Stimulated activated CD8-positive, alpha-beta memory T cell treated with anti-CD3 and anti-CD28 coated beads, Interleukin-2, amount 100 ng/mL, for 1 hour (primary cell): ENCODE measurements at places on chromosomes 2 and 18.

GRCh38 chr2:174623106-174623637 is 25.6 kb upstream of the WIPF1 start:
- no peak for DNase-seq

GRCh38 chr18:26634631-26635030 is 86.3 kb upstream of the KCTD1 start:
- DNase-seq, result no peak

DNA sequence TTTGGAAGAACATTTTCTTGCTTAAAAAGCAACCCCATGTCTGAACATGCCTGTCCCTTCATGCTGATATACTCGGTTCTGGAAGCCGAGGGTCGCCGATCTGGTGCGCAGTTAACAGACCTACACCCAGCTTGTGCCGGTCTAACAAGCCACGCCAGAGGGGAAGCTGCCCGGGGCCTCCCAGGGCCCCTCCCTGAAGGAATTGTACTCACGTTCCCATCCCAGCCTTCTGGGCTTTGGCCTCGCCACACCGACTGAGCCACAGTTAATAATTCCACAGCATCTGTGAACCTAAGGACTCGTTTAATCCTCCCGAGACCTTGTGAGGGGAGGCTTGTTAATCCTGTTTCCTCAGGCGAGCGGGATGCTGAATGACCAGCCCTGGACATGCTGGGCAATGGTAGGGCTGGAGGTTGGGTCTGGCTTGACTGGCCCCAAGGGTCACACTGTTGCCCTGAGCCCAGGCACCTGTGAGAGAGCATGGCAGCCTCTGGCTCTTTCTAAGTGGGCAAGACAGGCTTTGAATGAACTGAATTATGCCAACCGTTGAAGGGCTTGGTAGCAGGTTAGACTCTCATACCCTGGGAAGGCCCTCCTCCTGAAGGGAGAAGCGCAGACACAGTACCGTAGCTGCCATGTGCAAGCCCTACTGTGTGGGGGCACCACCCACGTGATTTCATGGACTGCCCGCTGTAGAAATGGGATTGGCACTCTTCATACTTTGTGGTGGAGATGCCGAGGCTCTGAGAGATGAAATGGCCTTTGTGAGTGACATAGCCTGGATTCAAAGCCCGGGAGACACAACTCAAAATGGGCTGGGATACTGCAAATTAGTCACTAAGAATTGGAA is 27.9 kb upstream of the ODC1 start:
- no peak for DNase-seq

DNA sequence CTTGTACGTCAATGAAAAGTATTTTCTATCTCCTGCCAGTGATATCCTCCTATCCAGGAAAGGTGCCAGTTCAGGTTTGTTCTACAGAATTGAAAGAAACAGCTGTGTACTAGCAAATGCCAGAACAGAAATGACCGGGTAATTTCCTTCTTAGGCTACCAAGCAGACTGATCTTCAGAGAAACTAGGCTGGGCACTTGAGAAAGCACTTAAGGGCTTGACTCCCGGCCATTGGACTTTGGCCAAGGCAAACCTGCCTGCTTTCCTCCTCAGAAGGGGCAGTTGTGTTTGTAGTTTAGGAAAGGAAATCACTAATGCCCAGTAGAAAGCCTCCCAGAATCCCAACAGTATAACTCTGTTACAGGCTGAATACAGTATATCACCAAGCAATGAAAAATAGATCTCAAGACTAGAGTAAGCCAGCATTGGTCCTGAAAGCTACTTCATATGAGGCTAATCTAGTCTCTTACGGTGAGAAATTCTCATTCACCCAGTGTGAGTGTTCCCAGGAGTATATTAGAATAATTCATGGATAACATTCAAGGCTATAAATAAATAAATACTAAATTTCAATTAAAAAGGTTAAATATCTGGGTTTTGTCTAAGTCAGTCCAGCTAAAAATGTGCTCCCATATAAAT is 43.0 kb upstream of the COL5A2 start:
- DNase-seq, result no peak

DNA sequence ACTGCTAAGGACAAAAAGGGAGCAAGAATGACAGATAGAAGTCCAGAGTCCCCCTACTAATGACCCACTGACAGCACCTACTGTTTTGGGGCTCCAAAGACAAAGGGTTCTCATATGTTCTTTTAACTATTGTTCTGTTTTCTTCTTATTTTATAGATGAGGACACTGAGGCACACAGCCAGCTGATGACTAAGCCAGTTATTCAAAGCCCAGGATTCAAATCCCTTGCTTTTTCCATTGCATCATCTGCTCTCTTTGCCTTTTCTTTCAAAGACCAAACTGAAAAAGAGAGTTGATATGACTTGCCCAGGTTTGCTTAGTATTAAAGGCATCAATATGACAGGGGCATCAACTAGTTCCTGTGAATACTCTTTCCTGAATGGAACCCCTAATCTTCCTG is 299.8 kb downstream of the LRATD1 start:
- no peak for DNase-seq

- DNase-seq, result no peak
These were observed 39.4 kb upstream of the PKDCC start for GRCh38 chr2:42008241-42008921.

- no peak for DNase-seq
These were observed 60.3 kb upstream of the EML4 start for GRCh38 chr2:42108852-42109251.

DNA sequence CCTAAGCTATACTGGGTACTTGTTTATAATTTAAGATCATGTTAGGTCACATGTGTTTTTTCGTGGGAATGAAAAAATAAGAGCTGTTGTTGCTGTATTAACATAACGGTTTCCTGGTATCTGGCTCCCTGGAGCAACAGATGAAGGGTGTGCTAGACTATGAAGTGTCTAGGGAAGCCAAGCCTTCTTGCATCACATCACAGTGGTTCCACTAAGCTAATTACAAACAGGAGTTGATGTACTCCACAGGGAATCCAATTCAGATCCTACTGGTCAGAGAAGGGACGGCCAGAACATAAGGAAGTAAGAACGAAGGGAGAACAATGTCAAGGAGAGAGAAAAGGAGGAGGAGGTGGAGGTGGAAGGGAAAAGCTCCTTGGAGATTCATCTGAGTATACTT is 193.0 kb upstream of the CYP26B1 start:
- no peak for DNase-seq

DNA sequence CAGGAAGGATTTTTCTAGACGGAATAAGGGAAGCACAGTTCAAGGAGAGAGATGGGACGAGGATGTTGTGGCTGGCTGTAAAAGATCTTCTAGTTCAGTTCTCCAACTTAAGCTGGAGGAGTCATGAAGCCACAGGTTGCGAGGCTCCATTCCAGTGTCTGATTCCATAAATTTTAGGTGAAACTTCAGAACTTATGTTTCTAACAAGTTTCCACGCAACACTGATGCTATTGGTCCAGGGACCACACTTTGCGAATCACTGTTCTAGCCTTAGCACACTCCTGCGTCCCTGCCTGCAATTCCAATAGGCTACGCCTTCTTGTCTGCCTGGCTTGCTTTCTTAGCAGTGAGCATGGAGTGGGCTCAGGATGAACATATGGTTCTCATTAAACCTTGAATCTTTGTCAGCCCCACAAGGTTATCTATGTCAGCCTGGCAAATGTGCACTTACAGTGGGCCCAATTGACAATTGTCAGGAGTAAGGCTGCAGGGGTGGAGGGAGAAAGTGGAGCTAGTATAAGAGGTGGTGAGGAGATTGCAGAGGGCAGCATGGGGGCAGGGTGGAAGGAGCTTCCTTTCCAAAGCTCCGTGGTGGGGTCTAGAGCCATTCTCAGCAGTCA is 438.1 kb upstream of the ST6GAL2 start:
- DNase-seq, result no peak

DNA sequence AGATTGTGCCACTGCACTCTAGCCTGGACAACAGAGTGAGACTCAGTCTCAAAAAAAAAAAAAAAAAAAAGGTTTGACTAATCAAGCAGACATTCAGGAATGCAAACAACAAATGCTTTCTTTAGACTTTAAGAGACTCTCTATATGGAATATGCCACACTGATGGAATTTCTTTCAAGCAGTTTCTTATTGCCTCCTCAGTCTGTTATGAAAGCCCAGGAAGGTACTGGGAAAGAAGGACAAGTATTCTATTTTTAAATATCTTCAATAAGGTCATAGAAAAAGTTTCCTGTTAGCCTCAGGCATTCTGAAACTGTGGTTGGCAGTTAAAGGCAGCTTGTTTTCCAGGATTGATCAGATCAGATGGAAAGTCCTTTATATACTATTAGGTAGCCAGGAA is 241.6 kb downstream of the PIK3C3 start:
- DNase-seq, result no peak

DNA sequence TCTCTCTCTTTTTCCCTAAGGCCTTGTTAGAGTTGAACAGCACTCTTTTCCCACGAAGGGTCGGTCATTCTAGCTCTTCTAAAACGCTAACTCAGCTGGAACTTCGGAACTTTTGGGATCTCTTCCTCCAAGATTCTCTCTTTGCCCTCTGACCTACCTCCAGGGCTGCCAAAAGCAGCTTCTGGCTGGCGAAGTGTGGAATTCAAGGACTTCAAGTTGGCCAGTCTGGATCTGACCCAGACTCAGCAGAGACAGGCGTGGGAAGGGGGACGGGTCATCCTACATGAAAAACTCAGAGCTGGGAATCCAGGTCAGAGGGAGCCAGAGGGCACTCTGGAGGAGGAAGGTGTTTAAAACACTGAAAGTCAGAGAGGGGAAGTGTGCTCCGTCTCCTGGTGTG is 305.5 kb upstream of the HDAC4 start:
- DNase-seq, result no peak

DNA sequence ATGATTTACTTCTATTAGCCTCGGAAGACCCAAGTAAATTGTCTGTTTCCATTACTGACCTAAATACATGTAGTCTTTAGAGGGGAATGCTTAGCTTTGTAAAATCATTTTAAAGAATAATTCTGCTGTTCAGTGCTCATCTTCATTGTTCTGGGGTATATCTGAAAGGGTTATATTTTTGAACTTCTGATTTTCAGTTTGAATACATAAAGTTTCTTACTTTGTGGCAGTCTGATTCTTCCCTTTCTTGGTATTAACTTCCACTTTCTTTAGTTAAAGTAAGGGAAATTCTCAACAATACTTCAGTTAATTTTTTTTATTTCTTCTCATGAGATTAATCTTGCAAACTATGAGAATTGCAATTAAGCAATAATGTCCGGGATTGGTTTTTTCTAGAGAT is 148.4 kb downstream of the DOCK10 start:
- no peak for DNase-seq

- no peak for DNase-seq
These were observed 62.5 kb downstream of the CDH2 start for GRCh38 chr18:28114472-28114871.

DNA sequence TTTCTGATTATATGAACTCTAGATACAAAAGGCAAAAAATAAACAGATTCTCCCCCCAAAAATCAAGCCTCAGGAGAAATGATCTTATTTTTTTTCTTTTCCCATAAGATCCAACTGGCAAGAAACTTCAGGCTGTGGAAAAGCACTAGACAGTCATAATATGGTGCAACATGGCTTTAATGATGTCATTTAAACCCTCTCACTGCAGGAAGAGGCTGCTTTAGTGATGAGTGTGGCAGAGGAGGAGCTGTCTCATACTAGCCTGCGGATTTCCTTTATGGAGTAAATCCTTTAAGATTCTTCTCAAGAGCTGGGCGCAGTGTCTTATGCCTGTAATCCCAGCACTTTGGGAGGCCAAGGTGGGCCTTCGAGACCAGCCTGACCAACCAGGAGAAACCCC is 83.3 kb upstream of the CD28 start:
- DNase-seq, result no peak

DNA sequence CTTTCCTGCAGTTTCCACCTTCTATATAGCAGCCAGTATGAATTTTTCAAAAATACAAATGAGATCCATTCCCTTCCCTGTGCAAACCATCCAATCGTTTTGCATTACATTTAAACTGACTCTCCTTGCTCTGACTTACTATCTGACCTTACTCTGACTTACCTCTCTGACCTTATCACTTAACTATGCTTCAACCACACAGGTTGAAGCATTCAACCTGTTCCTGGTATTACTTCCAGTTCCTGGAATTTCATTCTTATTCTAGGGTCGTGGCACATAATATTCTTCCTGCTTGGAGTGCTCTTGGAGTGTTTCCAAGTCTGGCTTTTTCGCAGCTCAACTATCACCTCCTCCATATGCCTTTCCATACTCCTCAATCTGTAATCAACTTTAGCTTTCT is 850.6 kb upstream of the CHAC2 start:
- no peak for DNase-seq

GRCh38 chr2:204061241-204061640 is 124.7 kb downstream of the ICOS start:
- no peak for DNase-seq

DNA sequence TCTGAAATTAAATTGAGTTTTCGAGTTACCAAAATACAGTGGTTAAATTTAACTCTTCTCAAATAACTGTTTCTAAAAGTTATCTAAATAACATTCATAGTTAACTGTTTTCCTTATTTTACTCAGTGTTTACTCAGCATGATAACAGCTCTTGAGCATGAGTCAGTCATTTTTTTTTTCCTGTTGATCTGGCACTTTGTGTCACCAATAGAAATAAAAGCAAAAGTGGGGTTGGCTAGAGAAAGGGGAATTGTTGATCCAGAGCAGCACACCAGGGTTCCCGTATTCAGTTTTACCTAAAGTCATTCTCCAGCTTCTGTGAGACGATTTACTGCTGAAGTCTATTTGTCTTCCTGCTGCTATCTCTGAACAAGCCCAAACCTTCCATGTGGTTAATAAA is 851.6 kb downstream of the DCC start:
- DNase-seq, result no peak

DNA sequence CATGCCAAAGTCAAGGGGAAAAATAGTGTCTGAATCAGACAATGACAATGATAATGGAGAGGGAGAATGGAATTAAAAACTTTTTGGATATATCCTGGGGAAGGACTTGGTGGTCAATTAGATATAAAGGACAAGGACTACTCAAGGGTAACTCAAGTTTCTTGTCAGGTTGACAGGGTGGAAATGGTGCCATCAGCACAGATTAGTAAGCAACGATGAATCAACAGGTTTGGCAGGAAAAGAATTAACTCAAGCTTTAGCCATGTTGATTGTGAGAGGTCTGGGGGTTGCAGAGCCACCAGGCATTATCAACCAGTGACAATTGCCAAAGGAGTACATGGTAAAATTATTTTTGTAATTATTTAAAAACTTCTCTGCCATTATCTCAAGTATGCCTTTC is 35.8 kb upstream of the SPATS2L start:
- no peak for DNase-seq

- no peak for DNase-seq
These were observed 32.6 kb upstream of the SPAG16 start for GRCh38 chr2:213251618-213252017.

DNA sequence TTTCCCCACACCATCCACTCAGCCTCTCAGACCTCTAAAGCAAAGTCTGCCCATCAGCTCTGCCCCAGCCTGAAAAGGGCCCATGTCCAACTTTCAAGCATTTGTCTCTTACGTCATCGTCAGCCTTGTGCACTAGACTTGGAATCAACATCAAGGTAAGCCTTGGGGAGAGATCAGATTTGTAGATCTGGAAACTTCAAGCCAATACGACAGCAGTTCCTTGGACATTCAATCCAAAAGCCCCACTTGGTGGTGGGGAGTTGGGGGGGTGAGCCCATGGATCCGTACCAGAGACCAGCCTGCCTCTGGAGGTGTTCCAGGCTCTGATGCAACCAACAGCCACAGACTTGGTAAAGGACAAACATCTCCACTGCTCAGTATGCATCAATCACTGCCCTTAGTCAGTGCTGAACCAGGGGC is 206.8 kb upstream of the MEIS1 start:
- DNase-seq, result no peak

GRCh38 chr2:195961873-195962272 is 106.8 kb downstream of the DNAH7 start:
- DNase-seq, result no peak
